Mesothelial cell of epicardium (in vitro differentiated cells): ENCODE measurements at places on chromosomes 5 and 9.

- no peak for DNase-seq
These were observed 109.8 kb upstream of the TBC1D2 start for GRCh38 chr9:98365227-98365669.

DNA sequence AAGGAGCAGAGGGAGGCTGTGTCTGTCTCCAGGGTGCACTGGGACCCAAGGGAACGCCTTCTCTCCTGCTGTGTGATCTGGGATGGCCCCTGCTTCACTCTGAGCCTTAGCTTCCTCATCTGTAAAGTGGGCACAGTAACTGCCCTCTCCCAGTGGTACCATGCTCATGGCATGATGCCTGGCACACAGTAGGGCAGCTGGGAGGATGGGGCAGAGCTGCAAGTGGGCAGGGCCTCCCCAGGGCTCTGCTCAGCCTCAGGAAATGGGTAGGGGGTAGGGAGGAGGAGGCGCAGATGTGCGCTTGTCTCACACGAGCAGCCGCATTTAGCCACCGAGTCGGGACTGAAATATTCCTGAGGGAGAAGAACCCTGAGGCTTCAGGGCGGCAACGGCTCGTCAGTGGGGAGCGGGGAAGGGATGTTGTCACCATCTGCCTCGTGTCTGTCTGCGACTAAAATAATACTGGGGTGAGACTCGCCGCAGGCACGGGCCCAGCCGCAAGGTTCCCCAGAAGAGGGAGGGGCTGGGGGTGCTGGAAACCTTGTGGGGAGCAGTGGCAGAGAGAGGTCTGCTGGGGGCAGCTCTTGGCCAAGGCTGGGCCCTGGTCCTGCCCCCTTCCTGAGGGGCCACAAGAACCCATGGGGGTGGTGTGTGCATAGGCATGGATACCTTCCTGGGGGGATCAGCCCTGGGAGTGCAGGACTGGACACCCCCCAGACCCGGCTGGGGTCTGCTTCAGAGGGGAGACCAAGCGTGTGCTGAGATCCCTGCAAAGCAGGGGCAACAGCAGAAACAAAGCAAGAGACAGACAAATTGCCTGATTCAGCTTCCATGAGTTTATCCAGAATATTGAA lies 55.2 kb upstream of the PSD2 start:
- DNase-seq, result no peak

GRCh38 chr9:124934290-124934689 lies 6.6 kb downstream of the GOLGA1 start:
- no peak for DNase-seq

DNA sequence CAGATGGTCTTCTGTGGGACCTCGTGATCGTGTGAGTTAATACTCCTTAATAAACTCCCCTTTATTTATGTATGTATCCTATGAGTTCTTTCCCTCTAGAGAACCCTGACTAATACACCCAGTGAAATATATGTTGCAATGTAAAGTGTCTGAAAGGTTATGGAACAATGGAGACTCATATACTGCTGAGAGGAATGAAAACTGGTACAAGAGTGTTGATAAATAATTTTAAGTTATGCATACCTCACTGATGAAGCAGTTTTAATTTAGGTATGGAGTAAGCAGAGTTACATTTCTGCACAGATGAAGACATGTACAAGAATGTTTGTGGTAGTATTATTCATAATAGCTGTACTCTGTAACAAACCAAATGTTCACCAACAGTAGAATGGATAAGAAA lies 438.3 kb downstream of the TAF11L14 start:
- no peak for DNase-seq

- no peak for DNase-seq
These were observed 39.3 kb downstream of the TTLL11 start for GRCh38 chr9:122053567-122054350.

DNA sequence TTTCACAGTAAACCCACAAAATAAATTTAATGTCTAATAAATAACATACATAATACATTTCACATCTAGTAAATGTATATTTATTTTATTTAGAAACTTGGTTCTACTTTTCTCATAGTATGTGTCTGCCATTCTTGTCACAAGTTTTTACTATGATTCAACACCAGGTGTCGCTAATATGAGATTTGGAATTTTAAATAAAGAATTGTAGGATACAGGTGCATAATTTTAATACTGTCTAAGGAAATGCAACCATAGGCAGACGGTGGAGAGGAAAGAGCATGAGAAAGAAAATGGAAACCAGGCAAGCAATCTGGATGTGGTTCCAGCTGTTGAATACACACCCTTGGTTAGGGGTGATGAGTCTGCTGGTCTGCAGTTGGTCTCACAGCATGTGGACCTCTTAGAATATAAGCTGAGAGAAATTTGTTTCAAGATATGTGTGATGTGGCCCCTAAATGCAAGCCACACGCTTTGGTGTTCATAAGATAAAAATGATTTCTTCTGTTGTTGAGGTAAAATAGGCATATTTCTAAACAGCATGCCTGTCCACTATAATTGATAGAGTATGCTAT lies 114.7 kb upstream of the TXNDC8 start:
- no peak for DNase-seq

DNA sequence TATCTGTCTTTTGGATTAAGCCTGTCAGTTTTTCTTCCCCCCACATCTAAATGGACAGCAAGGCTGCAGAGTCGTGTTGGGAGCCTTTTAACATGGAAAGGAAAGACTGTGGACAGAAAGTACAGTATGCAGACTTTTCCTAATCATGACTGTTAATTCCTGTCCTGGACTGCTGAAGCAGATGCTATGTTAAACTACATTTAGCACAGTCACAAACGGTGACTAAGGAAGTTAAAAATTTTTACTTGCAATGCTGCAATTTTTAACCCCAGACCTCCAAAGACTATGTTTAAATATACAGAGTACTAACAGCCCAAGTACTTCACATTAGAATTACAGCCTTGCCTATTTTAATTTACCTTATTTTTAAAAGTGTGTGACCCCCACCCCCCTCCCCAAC lies 51.8 kb downstream of the ELAVL2 start:
- no peak for DNase-seq

DNA sequence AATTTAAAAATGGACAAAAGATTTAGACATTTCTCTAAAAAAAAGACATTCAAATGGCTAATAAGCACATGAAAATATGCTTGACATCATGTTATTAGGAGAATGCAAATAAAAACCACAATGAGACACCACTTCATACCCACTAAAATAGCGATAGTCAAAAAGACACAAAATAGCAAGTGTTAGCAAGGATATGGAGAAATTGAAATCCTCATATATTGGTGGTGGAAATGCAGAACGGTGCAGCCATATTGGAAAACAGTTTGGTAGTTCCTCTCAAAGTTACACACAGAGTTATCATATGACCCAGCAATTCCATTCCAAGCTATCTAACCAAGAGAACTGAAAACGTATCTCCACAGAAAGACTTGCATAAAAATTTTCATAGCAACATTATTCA lies 227.5 kb upstream of the TRIM32 start:
- DNase-seq, result no peak
